Naive thymus-derived CD8-positive, alpha-beta T cell (primary cell): ENCODE measurements at places on chromosomes 16 and 17. TPM values are rescaled to one million over a fixed set of nuclear protein-coding genes. Genes with fewer than 3 reads are reported as not detected.
A peak's percentile ranks its signal among the peaks of the same experiment; 100 is the strongest.

GCGR gene
- total RNA-seq: not detected

- no peak for DNase-seq
These were observed 170.1 kb upstream of the CHMP6 start for GRCh38 chr17:80821546-80821945.

WDR45B gene
- 68.6 TPM for total RNA-seq

DNA sequence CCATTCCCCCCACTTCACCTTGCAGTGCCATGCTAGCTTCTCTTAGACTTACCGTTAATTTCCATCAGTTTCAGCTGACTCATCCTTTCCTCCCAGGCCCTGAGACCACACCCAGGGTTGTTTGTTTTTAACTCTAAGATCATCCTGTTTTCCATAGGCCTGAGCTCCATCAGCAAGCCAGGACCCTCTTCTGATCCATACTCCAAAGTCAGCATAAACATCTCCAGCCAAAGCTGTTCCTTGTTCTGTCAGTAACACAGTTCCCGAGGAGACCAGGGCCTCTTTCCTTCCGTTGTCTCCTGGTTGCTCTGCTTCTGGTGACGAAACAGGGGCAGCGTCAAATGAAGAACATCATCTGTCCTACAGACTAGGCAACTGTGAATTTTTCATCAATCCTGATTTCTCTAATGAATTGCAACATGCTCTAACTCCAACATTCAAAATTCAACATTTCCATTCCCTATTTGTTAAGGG is 83.8 kb upstream of the HNF1B start:
- DNase-seq: no peak

KRT33B gene
- total RNA-seq: not detected

DNA sequence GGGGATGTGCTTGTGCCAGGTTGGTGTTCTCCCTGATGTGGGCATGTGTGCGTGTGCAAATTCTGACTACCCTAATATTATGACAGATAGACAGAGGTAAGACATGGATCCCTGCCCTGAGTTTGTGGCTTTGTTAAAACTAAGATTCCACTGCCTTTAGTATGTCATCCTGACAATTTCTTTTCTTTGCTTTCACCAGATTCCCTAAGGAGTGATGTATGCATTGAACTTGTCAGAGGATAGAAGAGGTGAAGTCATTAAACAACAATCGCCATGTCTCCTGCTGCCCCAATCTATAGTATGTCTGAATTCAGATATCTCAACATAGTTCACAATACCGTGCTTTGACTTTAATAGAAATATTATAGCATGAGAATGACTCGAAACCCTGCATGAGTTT is 137.1 kb upstream of the ELAC2 start:
- DNase-seq: no peak

- DNase-seq: no peak
These were observed 3.5 kb downstream of the CD300LB start for GRCh38 chr17:74527756-74528155.

DNA sequence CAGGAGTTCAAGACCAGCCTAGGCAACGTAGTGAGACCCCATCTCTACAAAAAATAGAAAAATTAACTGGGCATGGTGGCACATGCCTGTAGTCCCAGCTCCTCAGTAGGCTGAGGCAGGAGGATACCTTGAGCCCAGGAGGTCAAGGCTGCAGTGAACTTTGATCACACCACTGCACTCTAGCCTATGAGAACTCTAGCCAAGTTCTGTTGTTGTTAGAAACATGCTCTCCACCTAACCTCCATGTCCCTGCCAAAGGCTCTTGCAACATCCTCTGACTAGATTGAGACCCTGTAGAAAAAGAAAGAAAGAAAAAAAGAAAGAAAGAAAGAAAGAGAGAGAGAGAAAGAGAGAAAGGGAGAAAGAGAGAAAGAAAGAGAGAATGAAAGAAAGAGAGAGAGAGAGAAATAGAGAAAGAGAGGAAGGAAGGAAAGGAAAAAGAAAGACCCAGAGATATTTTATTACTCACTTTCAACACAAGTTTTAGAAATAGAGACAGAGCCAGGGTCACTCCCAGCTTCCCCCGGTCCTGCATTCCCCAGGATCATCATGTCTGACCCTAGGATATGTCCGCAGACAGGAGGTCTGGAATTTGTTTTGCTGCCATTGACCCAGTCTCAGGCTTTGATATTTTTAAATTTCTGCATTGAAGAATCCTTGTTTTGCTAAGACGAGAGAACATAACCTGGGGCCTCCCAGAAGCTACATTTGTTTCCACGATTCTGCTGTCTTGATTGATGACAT is 376.5 kb upstream of the CDH5 start:
- no peak for DNase-seq

DNA sequence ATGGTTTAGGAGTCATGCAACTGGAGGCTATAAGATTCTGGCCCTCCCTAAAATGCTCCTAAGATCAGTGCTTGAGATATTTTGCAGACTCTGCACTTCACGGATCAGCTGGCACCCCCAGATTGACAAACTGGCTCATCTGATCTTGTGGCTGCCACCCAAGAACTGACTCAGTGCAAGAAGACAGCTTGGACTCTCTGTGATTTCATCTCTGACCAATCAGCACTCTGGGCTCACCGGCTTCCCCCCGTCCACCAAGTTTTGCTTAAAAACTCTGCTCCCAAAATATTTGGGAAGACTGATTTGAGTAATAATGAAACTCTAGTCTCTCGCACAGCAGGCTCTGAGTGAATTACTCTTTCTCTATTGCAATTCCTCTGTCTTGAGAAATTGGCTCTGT is 26.3 kb upstream of the CCL2 start:
- no peak for DNase-seq

RHBDL1 gene
- 1.4 TPM for total RNA-seq

GRCh38 chr17:82566129-82566960 is 46.8 kb downstream of the FOXK2 start:
- no peak for DNase-seq

TAX1BP3 gene
- total RNA-seq: 12.0 TPM

DNA sequence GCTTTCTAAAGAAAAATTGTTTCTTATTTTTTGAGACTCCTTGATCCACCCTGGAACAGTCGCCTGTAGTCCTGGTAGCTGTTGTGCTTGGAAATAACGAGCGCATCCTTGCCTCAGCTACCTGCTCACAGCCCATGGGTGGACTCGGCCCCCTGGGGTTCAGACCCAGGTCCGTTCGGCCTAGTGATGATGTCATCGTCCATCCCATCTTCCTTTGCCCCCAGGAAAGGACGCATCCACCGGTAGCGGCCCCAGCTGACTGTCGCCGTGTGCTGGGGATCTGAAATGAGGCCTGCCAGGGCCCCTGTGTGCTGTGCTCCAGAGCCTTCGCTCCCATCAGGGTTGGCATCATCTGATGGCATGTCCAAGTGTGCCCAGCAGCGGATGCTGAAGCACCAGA is 12.0 kb upstream of the CACNG1 start:
- DNase-seq: no peak

DNA sequence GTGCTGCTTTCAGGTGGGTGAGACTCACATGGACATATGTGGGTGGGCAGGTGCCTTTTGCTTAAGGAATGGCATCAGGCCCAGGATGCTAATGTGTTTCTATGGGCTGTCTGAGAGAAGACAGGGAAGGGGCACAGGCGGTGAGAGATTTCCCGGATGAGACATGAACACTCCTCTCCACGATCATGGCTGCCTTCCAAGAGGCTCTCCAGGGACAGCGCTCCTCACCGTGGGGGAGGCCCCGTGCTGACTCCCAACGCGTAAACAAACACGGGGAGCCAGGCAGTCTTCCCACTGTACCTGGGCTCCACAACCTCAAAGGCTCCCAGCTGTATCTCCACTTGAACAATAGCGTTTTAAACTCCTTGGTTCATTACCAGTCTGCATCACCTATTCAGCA is 42.8 kb downstream of the CDK5R1 start:
- DNase-seq: no peak

DNA sequence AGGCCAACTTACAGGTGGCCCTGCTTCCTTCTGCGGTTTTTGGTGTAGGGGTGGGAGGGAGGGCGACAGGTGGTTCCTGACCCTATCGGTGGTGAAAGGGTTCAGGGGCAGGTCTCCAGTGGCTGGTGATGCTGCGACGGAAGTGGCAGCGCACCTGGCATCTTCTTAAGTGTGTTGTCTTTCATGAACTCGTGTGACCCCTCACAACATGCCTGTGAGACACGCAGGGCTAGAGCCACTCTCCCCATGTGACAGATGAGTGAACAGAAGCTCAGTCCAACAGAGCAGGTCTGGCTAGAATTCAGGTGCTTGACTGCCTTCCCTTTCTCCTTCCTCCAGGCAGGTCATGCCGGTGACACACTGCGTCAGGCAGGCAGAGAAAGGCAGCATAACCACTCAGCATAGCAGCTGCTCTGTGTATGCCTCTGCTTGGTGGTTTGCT is 8.0 kb downstream of the TNFAIP1 start:
- DNase-seq: no peak

LDHD gene
- total RNA-seq: not detected

DNA sequence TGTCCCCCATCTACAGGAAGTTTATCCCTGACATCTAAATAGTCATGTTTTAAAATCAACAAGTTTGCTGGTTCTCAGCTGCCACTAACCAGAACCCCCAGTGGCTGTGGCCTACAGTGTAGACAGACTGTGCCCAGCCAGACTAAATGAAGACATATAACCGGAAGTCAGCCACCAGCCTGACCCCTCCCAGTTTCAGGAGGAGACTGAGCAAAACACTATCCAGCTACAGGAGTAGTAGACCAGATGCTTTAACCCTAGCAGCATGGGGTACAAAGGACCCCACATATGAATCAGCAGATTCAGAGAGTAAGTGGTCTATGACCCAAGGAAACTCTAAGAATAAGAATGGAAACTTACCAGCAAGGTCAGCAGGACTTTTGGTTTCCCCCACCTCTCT is 83.4 kb downstream of the HIC1 start:
- no peak for DNase-seq

GRCh38 chr16:53509906-53510703 is 7.1 kb upstream of the AKTIP start:
- DNase-seq: peak; percentile 31

DNA sequence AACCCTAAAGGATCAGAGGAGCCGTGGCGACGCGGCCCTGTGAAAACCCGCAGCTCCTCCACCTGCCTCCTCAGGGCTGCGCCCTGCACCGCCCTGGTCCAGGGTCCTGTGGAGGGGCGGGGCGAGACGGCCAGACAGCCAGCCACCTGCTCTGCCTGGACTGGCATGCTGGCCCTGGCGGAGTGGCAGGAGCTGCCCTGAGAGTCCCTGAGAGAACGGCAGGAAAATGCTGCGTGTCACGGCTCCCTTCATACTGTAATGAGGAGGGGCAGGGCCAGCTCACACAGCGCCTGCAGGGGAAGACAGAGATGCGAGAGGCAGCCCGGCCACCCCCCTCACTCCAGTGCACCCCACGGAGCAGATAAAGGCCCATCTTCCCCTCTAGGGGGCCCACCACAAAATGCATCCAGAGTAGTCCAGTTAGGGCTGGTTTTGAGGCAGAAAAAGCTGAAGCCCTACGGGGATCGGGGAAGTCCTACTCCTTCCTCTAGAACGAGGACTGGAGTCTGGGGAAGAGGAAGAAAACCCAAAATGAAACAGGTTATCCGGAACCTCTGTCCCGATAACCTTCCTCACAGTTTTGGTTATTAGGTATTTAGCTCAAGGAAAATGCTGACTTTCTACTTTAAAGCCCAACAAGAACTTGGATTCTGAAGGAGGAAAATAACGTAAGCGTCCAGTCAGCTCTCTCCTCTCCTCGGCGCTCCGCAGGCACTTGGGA is 97.6 kb upstream of the DNAH17 start:
- no peak for DNase-seq

DNA sequence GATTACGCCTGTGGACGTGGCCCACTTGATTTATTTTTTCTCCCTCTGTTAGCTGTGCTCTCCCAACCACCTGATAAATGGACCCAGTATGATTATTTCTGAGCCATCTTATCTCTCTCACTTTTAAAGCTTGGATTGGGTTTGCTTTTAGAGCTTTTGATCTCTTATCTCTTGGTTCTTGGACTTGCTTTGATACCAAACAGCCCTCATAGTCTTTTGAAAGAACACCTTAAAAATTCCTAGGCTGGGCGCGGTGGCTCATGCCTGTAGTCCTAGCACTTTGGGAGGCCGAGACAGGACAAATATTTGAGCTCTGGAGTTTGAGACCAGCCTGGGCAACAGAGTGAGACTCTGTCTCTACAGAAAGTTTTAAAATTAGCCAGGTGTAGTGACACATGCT is 25.8 kb downstream of the SMTNL2 start:
- no peak for DNase-seq

TUBG1 gene
- total RNA-seq: 12.7 TPM

GRAPL gene
- 67.3 TPM for total RNA-seq

DNA sequence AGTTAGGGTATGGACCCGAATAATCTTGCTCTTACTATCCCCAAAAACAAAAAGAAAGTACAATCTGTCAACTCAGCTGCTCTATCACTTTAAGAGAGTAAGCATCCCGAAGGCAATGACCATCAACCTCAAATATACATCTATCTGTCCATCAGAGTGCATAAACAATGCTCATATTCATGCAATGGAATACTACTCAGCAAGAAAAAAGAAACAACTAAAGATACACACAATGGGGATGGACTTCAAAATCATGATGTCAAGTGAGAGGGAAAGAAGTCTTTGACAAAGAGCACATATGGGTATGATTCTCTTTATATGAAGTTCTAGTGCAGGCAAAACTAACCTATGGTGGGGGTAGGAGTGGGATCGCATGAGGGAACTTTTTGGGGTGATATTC is 9.5 kb downstream of the MYO18A start:
- DNase-seq: no peak

GRCh38 chr17:48644159-48644558 is 18.0 kb upstream of the HOXB9 start:
- DNase-seq: no peak

GRCh38 chr17:10754861-10755591 is 25.2 kb upstream of the TMEM220 start:
- DNase-seq: no peak

GRCh38 chr17:50699410-50699809 is 8.3 kb downstream of the ANKRD40 start:
- no peak for DNase-seq

DNA sequence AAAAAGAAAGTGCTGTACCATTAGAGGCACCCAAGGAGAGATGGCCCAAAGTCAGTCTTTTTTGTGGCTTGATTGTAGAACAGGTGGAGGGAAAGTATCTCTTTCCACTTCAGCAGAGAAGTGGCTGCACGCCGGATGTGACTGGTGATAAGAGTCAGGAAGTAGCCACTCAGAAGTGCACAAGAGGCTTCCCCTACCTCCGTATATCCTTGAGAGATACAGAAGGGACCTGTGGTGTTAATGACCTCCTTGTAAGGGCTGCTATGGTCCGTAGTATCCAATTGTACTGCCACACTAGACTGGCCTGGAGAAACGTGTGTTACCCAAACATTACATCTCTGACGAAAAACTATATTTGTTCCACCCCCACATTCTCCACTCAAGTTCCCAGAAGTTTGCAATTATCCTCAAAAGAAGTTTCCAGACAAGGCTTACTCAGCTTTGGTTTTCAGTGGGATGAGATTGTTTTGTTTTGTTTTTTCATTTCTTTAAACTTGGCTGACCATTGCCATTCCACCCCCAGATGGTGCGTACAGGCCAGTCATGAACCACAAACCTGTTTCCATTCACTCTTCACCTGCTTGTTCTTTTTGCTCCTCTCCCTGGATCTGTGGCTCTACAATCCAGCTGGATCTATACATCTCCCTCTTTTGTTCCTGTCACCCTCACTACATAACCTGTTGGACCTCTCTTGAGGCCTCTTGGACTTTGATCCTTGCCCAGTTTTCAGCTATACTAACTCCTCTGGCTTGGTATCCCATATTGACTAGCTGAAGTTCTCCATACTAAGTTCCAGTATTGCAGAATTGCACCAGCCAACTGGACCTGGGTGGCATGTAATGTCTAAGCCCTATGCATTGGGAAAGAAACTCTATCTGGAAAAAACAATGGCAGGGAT is 20.7 kb upstream of the MED13 start:
- no peak for DNase-seq
